ENCODE measurements at places on chromosomes 12 and 14.

DNA sequence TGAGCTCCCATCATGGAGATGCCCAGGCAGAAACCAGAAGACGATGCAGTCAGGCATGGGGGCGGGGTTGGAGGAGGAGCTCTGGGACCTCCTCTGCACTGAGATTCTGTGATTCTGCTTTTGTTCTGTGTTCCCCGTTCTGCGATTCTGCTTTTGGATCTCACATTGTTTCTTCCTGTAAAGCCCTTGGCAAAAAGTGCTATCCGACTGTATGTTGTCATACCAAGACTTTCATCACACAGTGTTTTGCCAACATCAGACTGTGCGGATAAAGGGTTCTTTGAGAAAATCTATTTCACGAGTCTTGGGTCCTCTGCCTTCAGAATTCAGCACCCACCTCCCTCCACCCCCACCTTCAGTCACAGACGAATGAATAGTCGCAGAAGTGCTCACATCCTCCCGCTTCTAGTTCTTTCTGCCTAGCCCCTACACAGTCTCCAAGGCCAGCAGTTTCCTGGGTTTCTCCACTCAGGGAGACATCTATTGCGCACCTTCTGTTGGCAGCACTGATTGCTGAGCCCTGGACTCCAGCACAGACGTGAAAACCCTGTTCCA, 24.7 kb upstream of the PWP1 start:
- DNase-seq = no peak

DNA sequence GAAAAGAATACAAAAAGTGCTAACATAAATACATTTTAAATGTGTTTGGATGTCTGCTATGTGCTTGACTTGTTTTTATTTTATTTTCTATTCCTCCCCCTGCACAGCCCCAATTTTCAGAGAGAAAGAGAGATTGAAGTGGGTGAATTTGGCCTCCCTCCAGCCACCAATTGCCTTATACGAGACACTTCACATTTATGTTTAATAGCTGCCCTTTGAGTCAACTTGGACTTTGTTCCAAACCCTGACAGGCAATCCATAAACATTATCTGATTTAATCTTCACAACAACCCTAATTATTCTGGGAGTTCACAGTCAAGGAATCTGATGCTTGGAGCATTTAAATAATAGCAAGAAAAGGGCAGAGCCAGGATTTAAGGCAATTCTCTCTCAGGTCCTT, 161.7 kb downstream of the SLC15A4 start:
- DNase-seq = no peak

- DNase-seq = peak; percentile 33
Measured at GRCh38 chr12:65741656-65742017, 82.6 kb upstream of the HMGA2 start.

- no peak for DNase-seq
Measured at GRCh38 chr12:80766897-80767296, 50.2 kb downstream of the MYF5 start.

GRCh38 chr14:59020382-59020781, 168.1 kb upstream of the DAAM1 start:
- peak; percentile 38 for DNase-seq

DNA sequence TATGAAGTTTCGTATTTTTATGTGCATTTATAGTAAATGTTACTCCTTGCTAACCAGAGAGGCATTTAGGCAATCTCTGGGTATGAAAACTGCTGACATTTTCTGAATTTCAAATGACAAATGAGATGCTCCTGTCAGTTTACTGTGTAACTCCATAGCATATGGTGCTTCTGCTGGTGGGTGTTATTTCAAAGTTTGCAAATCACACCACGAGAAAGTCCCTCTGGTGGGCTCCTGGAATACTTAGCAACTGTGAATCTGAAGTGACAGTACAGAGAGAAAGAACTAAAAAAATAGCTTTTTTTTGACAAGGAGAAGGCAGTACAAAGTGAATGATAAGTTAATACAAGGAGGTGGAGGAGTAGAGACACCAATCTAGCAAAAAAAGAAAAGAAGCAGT, 161.5 kb downstream of the DERA start:
- DNase-seq = no peak

DNA sequence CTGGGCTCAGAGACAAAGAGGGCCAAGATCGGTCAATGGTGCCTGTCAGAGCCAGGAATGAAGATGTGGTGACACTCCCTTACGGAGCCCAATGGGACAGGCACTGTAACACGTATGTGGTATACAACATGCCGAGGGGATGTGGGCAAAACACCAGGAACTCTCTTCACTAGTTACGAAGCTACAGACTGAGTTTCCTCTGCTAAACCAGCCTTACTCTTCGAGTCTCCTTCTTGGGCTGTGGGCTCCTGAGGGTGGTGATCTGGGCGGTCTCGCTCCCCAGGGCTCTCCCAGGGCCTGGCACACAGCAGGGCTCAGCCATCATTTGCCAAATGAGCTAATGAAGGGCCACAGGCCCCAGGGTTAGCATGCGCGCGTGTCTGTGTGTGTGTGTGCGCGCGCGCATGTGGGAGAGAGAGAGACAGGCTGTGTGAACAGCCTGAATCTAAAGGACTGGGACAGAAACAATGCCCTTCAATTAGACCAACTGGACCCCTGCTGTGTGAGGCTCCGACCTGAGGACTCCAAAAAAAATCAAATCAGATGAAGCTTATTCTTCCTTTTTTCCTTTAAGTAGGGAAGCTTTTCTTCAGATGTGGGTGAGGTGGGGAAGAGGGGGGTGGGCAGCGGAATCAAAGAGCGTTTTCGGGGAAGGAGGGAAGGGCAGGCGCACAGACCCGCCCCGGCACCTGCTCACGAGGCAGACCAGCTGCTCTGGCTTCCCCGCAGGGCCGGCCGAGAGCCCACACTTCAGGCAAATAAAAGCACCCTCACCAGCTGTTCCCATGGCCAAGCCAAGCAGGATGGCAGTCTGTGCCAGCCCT, 42.5 kb downstream of the CCDC88C start:
- no peak for DNase-seq

- DNase-seq = no peak
Measured at GRCh38 chr14:78595797-78596196, 425.6 kb downstream of the NRXN3 start.

DNA sequence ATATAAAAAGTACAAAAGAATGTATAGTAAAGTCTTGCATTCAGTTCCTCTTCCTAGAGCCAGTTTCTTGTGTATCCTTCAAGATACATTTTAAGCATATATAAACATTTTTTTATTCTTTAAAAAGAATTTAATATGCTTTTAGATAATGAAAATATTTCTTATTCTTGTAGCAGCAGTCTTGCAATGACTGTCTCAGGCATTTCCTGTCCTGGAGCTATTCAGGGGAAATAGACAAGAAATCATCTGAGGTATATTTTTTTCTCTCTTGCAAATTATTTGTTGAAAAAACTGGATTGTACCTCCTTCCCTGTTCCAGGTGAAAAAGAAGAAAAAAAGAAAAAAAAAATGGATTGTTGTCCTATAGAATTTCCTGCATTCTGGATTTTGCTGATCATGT, 17.0 kb upstream of the ERBB3 start:
- DNase-seq = no peak
